ENCODE measurements at places on chromosomes 13 and 19.

DNA sequence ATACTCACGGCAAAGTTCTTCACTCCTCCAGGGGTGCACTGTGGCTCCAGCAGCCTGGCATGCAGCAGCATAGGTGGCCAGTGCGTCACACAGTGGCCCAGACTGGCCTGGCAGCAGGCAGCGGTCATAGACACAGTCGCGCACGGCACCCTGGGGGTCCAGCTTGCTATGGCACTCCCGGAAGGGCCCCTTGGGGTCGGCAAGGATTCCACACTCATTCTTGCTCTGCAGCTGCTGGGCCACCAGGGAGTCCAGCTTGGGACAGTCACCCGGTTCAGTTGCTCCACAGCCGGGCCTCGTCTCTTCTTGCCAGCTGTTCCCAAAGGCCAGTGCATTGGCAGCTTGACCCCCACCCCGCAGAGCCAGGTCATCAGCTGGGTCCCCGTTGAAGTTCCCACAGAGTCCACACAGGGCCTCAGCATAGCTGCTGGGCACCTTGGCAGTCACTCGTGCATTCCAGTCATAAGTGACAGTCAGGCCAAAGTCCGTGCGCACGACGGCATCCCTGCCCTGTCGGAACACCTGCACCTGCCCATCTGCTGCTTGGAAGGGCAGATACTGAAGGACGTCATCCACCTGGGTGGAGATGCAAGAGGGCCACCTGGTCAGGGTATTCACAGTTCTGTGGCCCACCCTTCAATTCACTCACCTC lies 20.6 kb downstream of the FCGBP start:
- DNase-seq: no peak

- DNase-seq: no peak
Measured at GRCh38 chr13:44307255-44307654, 66.4 kb upstream of the SERP2 start.

GRCh38 chr19:45100201-45100600 lies 7.2 kb downstream of the PPP1R37 start:
- DNase-seq: no peak

GRCh38 chr13:113559061-113559460 lies 25.5 kb upstream of the TFDP1 start:
- DNase-seq: no peak

DNA sequence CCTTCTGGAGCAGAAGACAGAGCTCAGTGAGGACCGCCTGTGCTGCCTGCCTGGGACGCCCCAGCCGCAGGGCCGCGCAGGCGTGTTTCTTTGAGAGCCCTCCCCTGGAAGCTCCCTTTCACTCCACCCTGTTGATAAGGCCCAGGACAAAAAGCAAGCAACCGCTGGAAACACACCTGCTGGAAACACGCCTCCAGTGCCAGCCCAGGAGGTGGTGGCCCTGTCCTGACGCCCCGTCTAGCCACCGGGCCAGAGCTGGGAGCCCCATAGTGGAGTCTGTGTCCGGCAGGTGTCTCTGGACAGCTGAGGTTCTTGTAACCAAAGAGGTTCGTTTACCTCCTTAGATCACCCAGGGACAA lies 173.8 kb downstream of the KATNAL1 start:
- DNase-seq: no peak
